ENCODE measurements at places on chromosomes 12 and 14.

DNA sequence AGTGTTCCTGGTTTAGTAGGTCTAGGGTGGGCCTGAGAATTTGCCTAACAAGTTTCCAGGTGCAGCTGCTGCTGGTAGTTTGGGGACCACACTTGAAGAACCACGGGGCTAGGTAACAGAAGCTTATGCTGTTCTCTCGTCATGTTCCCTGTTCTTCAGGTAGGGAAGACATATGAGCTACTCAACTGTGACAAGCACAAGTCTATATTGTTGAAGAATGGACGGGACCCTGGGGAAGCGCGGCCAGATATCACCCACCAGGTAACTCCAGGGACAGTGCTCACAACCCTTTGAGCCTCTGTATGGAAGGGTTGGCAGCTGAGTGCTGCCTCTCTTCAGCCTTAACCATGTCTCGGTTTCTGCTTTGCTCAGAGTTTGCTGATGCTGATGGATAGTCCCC is 3.5 kb downstream of the EMG1 start:
- no peak for DNase-seq

- DNase-seq, result peak; percentile 25
These were observed 140.1 kb upstream of the CPSF6 start for GRCh38 chr12:69099201-69099837.

- DNase-seq, result peak; percentile 37
These were observed 3.6 kb upstream of the MDGA2 start for GRCh38 chr14:47678993-47679392.

- DNase-seq, result no peak
These were observed 64.4 kb downstream of the FBXL14 start for GRCh38 chr12:1529862-1530591.

GRCh38 chr12:88628856-88629509 is 48.7 kb upstream of the KITLG start:
- no peak for DNase-seq

- peak; percentile 92 for DNase-seq
These were observed 12.1 kb downstream of the ZFHX2 start for GRCh38 chr14:23539248-23540140.

DNA sequence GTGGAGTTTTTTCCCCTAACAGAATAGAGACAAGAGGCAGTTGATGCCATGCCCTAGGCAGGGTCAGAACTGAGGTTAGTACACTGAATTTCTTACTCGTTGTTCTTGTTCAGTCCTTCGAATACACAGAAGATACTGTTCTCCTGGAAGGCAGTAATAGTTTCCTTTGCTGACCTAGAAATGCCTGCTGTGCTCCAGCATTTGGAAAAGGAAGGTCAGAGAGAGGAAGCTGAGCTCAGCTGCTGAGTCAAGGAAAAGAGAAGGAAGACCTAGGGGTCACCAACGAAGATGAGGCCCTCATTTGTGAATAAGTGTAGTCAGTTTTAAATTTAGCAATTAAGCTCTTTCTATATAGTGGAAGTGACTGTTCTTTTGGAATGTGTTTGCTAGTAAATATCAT is 100.1 kb downstream of the CRADD start:
- no peak for DNase-seq

DNA sequence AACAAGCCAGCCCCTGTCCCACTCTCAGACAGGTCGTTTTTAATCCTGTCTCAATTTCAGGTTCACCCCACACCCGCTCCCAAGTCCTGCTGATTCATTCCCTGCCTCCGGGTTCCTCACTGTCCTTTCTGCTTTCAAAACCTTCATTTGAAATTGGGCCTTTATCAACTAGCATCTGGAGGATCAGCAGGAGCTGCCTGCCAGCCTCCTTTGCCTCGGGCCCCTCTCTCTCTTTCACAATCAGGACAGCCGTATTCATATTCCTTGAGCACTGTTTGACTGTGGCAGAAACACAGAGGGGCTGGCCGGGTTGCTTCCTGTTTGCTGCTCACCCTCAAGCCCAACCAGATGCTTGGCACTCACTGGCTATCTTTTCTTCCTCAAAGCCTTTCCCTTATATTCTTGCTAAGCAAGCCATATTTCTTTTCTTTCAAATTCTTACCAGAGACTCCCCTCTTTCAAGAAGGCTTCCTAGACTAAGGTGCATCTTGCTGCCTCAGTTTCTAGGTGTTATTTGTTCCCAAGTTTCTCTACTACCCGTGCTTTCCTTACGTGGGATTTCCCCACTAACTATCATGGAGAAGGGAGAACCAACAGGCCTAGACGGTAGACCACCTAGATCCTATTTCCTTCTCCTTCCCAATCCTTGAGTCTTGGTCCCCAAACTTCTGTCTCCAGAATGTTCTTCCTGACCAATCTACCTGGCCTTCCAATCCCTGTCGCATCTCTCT is 3.0 kb downstream of the GALNT6 start:
- DNase-seq, result peak; percentile 84

DNA sequence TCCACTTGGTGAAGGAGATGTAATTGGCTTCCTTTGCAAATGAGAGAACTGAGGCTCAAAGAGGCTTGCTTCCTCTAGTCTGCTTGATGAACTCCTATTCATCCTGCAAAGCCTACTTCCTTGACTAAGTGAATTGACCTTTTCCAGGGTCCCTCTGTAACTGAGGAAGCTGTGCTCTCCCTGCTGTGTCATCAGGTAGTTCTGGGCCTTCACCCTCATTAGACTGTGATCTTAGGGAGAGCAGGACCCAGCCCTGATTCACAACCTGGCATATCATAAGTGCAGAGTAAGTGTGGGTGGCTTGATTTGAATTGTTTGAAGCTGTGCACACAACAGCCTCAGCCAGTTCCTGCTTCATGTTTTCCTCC is 16.3 kb downstream of the ASB2 start:
- no peak for DNase-seq

- no peak for DNase-seq
These were observed 63.8 kb downstream of the DACT1 start for GRCh38 chr14:58701604-58702003.

- no peak for DNase-seq
These were observed 338.0 kb upstream of the FKBP4 start for GRCh38 chr12:2456813-2457186.

DNA sequence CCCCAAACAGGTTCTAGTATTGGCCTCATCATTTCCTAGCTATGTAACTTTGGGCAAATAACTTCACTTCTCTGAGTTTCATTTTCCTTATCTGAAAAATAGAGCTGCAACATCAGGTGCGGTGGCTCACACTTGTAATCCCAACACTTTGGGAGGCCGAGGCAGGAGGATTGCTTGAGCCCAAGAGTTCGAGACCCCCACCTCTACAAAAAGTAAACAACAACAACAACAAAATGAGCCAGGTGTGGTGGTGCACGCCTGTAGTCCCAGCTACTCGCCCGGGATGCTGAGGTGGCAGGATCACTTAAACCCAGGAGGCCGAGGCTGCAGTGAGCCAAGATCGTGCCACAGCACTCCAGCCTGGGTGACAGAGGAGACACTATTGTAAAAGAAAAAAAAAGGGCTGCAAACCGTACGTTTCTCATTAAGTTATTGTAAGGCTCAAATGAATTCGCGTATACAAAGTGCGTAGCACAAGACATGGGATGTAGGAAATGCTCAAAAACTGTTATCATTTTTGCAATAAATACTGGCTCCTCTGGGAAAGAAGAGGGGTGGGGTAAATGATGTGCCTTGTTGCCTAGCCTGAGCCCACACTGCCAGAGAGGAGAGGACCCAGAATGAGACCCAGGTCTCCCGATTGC is 903 bp downstream of the C12orf76 start:
- DNase-seq, result no peak

- no peak for DNase-seq
These were observed 150.1 kb downstream of the PRKCH start for GRCh38 chr14:61471297-61472005.

DNA sequence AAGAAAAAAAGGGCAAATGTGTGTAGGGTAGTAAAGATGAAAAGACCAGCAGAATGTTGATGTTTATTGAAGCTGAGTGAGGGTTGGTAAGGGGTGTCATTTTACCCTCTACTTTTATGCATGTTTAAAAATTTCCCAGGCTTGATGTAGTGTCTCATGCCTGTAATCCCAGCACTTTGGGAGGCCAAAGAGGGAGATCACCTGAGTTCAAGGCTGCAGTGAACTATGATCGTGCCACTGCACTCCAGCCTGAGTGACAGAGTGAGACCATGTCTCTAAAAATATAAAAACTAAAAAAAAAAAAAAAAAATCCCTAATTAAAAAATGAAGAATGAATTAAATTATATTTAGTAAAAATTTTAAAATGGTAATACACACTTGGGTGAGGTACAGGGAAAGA is 8.5 kb downstream of the SEL1L start:
- DNase-seq, result no peak

DNA sequence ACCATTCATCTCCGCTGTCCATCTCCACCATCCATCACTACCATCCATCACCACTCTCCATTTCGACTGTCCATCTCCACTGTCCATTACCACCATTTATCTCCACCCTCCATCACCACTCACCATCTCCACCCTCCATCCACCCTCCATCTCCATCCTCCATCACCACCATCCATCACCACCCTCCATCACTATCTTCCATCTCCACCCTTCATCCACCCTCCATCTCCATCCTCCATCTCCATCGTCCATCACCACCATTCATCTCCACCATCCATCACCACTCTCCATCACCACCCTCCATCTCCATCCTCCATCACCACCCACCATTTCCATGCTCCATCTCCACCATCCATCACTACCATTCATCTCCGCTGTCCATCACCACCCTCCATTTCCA is 5.2 kb upstream of the CEP170B start:
- no peak for DNase-seq

GRCh38 chr12:85310456-85311076 is 30.5 kb downstream of the ALX1 start:
- DNase-seq, result no peak

- no peak for DNase-seq
These were observed 4.1 kb upstream of the PLBD1 start for GRCh38 chr12:14571779-14572178.

DNA sequence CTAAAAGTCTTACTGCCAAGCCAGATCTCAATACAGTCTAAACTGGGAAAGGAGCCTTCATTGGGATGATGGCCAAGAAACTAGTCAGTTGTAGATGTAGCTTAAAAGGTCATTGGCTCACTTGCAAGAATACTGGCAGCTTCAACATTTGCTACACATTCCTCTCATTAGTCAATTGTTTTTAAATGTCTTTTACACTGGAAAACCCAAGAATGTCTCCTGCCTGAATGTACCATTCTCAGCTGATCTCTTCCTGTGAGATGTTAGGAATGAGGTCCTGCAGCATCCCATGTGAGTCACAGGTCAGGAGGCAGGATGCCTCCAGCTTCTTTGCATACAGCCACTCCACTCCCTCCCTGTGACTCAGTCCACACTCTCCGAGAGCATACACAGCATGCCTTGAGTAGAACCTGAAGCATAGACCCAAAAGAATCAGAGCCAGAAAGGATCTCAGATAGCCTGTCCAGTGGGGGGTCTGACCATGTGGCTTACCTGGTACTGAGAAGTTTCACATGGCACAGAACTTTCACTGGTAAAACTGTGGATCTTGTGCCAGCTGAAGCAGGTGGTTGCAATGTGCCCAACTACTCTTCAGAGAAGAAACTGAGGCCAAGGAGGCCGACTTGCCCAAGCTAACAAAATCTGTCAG is 56.0 kb upstream of the HECTD1 start:
- peak; percentile 92 for DNase-seq

DNA sequence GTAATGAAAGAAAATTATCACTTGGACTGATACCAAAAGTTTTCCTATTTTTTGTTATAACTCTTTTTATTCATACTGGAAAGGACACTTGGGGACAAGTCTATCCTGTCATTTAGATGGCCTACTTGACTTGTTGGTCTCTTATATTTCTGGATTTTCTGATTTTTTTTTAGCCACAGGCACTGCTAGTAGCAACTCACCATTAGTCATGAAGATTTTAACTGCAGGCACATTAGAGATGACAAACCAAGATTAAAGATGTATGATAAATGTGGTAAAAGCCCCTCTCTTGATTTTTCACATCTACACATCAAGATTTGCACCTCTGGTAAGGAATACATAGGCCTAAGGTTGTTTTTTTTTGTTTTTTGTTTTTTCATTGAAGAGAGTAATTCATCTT is 217.0 kb downstream of the SLC25A21 start:
- DNase-seq, result no peak

GRCh38 chr12:41983394-41983793 is 161.3 kb downstream of the GXYLT1 start:
- no peak for DNase-seq

DNA sequence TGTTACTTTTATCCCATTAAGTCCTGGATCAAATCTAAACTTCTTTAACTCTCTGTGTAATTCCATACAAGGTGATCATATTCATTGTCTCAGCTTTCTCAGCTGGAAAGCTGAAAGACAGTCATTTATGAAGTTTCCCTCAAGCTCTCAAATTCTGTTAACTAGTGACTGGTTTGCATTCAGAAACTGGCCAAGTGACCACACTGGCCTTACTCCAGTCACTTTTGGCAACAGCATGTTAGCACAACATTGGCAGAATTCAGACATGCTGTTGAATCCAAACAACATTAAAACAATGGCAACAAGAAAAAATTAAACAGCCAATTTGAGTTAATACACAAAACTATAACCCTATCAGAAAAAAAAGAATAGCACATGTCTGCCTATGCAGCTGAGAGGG is 343.3 kb downstream of the MDGA2 start:
- no peak for DNase-seq

DNA sequence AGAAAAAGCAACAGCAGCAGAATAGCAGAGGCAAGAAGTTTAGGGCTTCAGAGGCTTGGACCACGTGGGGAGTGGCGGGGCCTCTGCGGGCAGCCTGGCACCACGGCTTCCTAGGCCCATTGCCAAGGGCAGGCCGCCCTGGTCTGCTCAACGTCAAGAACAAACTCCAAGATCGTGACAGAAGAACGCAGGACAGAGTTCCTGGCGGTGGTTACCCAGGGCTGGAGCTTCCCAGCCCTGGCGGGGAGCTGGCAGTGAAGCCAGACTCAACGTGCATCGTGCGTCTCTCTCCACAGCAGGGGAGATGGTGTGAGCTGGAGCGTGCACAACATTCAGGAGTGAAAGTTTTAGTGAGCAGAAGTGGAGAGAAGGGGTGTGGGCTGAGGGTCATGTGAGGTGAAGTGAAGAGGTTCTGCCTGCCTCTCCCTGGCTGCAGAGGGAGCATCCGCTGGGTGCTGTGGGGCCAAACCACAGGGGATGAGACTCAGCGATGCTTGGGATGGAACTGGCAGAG is 13.9 kb upstream of the CACNA2D4 start:
- DNase-seq, result no peak

GRCh38 chr12:112160611-112161010 is 35.3 kb downstream of the TRAFD1 start:
- DNase-seq, result no peak

DNA sequence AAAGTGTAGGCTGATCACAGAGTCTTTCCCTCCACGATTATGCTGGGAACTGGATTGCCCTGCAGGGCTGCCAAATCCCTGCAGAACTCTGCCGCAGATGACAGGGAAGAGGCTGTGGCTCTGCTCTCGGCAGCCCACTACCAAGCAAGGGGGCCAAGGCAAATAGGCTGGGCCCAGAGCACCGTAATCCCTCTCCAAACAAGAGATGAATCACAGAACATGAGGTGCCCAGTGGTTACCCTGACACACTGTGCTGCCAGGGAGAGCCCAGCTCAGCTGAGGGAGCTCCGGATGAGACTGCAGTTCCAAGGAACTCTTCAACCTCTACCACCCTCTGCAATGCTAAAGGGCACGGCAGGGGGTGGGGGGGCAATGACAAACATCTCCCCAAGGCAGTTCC is 33.9 kb downstream of the STON2 start:
- DNase-seq, result peak; percentile 22

GRCh38 chr12:76478045-76478444 is 81.5 kb downstream of the OSBPL8 start:
- DNase-seq, result no peak
